Activated CD8-positive, alpha-beta memory T cell treated with anti-CD3 and anti-CD28 coated beads, Interleukin-2, amount 10 ng/mL, durations not matched to agents 7 days and 5 days (primary cell): ENCODE measurements at places on chromosomes 5 and 9. TPM values are rescaled to one million over a fixed set of nuclear protein-coding genes. Genes with fewer than 3 reads are reported as not detected.

DNA sequence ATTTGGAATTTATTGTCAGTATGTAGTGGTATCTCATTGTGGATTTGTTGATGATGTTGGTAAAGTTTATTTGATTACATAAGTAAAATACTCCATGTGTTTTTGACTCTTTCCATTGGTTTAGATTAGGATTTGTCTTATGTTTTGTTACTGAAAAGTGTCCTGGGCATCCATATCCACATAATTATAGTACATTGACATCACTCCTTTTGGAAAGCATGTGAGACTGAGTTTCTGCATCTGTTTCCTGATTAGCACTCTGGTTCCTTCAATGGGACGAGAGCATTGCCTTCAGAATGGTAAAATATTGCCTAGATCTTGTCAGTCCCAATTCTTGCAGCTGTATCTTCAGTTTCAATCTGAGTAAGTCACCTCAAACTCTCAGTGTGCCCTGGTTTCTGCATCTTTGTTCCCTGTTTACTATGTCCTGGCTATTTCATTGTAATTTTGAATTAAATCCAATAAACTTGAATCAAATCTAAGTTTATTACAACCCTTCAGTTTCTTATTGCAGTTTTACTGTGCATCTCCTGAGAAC, 128.1 kb downstream of the FBXO38 start:
- H3K36me3 ChIP-seq: no peaks in the 10 kb centered on the region
- H3K4me1 ChIP-seq: peaks cover 4% of the 10 kb centered on the region
- no peak overlapping the region for H3K4me3 ChIP-seq
- DNase-seq: no peak
- no peak overlapping the region for H3K27ac ChIP-seq

- no peaks in the 10 kb centered on the region for H3K27me3 ChIP-seq
- no peak overlapping the region for H3K27ac ChIP-seq
- no peak overlapping the region for H3K4me3 ChIP-seq
- H3K4me1 ChIP-seq: no peaks in the 10 kb centered on the region
- no peak for DNase-seq
- no peaks in the 10 kb centered on the region for H3K36me3 ChIP-seq
Measured at GRCh38 chr9:79134654-79135053, 437.1 kb upstream of the TLE4 start.

DNA sequence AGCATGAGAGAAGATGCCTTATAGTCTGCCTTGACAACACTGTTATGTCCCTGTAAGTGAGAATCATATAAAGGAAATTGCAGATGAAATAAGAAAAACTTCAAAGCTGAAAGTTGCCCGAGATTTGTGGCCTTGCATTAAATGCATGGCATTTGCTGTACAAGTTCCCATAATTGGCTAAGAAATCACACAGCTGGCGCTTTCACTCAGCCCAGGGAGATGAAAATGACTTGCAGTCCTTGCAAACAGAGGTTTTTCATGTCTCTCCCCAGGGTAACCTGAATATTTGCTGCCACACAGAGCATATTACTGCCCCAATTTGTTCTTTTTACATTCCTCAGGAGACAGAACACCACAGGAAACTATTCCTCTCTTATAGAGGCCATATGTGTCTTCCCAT, 174.8 kb downstream of the FAM114A2 start:
- no peak overlapping the region for H3K4me3 ChIP-seq
- no peaks in the 10 kb centered on the region for H3K27me3 ChIP-seq
- H3K4me1 ChIP-seq: no peaks in the 10 kb centered on the region
- H3K36me3 ChIP-seq: no peaks in the 10 kb centered on the region

- no peaks in the 10 kb centered on the region for H3K4me1 ChIP-seq
- no peak overlapping the region for H3K27ac ChIP-seq
- no peak for DNase-seq
Measured at GRCh38 chr5:78858364-78858763, 126.7 kb downstream of the ARSB start.

DNA sequence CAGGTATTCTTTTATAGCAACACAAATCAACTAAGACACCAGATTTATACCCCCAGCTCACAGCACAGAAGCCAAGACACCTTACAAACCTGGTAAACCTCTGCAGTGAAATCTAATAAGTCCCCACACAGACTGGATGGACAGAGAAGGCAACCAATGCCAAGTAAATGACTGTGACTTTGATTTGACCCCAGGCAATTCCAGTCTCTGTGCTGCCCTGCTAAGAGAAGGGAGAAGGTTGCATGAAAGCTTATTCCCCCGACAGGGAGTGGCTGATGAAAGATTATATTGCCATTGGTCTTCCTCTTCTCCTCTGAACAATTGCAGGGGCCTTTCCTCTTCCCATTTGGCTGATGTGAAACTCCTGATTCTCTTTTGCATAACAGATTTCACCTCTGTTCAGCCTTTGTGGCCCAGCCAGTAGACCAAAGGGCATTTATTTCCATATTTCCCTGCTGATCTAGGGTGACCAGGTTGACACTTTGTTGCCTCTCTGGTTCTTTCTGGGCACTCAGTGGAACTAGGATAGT, 107.6 kb downstream of the ADRB2 start:
- H3K27me3 ChIP-seq: peaks cover 2% of the 10 kb centered on the region
- no peak overlapping the region for H3K4me3 ChIP-seq
- no peak overlapping the region for H3K27ac ChIP-seq
- no peaks in the 10 kb centered on the region for H3K4me1 ChIP-seq

GRCh38 chr5:42109006-42109572, 184.0 kb downstream of the FBXO4 start:
- no peaks in the 10 kb centered on the region for H3K36me3 ChIP-seq
- H3K4me3 ChIP-seq: no peak overlapping the region
- no peak overlapping the region for H3K27ac ChIP-seq
- no peak for DNase-seq

GRCh38 chr9:70830618-70831017, 290.8 kb downstream of the TRPM3 start:
- no peaks in the 10 kb centered on the region for H3K4me1 ChIP-seq
- DNase-seq: no peak

DNA sequence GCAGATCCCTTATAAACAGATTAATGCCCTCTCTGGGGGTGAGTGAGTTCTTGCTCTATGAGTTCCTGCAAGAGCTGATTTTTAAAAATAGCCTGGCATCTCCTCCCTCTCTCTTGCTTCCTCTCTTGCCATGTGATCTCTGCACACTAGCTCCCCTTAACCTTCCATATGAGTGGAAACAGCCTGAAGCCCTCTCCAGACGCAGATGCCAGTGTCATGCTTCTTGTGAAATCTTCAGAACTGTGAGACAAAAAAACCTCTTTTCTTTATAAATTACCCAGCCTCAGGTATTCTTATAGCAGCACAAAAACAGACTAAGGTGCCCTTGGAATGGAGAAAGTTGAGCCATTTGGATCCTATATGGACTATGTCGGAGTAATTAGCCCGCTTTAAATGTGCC, 559.7 kb upstream of the CYLC2 start:
- DNase-seq: no peak
- H3K27ac ChIP-seq: no peak overlapping the region
- no peaks in the 10 kb centered on the region for H3K27me3 ChIP-seq
- no peaks in the 10 kb centered on the region for H3K36me3 ChIP-seq
- H3K4me1 ChIP-seq: no peaks in the 10 kb centered on the region

- H3K36me3 ChIP-seq: peaks cover 3% of the 10 kb centered on the region
- peak; percentile 55 for DNase-seq
- peaks cover 19% of the 10 kb centered on the region for H3K4me1 ChIP-seq
Measured at GRCh38 chr5:14450018-14450524, 131.5 kb upstream of the OTULINL start.

DNA sequence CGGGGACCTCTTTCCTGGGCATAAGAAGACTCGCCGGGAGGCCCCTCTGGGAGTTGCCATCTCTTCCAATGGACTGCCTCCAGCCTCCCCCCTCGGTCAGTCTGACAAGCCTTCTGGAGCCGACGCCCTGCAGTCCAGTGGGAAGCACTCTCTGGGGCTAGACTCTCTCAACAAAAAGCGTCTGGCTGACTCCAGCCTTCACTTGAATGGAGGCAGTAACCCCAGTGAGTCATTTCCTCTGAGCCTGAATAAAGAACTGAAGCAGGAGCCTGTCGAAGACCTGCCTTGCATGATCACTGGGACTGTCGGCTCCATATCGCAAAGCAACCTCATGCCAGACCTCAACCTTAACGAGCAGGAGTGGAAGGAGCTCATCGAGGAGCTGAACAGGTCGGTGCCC, 28.4 kb upstream of the LTC4S start:
- DNase-seq: no peak
- no peak overlapping the region for H3K4me3 ChIP-seq
- H3K27ac ChIP-seq: no peak overlapping the region
- H3K36me3 ChIP-seq: peaks cover 17% of the 10 kb centered on the region

DNA sequence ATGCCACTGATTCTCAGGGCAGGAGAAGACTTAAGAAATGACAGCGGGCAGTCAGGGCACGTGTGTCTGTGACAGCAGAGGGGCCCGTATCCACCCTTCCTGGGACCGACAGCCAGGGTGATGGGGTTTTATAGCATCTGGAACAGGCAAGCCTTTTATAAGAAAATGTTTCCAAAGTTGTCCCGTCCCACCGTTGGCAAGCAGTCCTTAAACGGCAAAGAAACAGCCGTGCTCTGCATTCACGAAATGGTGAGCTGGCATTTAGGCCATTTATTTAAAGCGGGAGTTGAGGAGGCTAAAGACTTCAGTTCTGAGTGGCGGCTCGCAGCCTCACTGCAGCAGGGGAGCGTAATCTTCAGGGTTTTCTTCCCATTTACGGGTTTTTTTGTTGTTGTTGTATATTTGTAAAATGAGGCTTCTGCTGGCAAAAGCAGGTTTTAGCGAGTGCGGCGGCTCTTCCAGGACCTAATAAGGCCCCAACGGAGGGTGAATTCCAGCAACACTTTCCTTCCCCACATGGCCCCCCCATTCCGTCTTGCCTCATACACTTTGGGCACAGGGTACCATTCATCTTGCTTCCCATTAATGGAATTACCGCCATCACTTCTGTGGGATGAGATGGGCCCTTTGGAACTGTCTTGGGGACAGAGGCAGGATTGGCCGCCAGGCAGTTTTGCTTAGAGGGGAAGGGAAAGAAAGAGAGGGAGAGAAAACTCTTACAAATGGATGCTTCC, 15.8 kb downstream of the NEK6 start:
- H3K27ac ChIP-seq: no peak overlapping the region
- no peaks in the 10 kb centered on the region for H3K4me1 ChIP-seq
- no peaks in the 10 kb centered on the region for H3K36me3 ChIP-seq
- DNase-seq: no peak

GRCh38 chr5:11261241-11261640, 500.2 kb upstream of the DAP start:
- no peak overlapping the region for H3K4me3 ChIP-seq
- no peak for DNase-seq
- no peaks in the 10 kb centered on the region for H3K27me3 ChIP-seq

- no peak overlapping the region for H3K4me3 ChIP-seq
- H3K4me1 ChIP-seq: no peaks in the 10 kb centered on the region
- H3K36me3 ChIP-seq: no peaks in the 10 kb centered on the region
- no peaks in the 10 kb centered on the region for H3K27me3 ChIP-seq
- H3K27ac ChIP-seq: no peak overlapping the region
Measured at GRCh38 chr5:60455589-60455988, 244.4 kb downstream of the DEPDC1B start.

DNA sequence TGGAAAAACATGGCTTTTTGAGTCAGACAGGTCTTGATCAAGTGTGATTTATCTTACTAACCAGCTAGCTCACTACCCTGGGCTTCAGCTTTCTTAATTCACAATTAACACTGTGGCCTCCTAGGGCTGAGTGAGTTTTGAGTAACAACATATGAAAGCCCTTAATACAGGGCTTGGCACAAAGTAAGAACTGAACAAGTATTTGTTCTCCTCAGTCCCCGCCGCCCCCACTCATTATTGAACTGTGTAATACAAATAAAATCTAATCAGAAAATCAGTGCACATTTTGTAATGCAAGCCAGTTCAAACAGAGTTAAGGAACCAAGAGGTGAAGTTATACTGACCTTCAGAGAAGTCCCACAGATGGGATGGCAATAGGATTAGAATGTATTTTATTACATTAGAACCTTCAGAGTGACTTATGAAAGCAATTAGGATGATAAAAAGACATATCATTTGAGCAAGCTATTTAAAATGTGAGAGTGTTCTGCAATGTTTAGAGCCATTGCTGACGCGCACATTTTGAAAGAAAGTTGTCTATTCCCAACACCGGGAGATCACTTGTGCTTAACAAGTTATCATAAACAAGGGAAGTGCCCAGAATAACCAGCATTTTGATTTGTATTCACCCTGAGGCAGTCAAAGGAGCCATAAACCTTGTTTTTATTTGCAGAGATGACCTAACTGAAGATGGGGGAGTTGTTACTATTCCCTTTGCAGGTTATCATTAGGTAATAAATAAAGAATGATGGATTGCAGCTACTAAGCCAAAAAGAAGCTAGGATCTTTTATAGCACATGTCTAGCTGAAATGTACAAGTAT, 19.4 kb downstream of the ADAMTS16 start:
- no peak overlapping the region for H3K4me3 ChIP-seq
- H3K4me1 ChIP-seq: no peaks in the 10 kb centered on the region
- H3K27ac ChIP-seq: no peak overlapping the region
- no peaks in the 10 kb centered on the region for H3K27me3 ChIP-seq
- no peaks in the 10 kb centered on the region for H3K36me3 ChIP-seq

- no peak overlapping the region for H3K27ac ChIP-seq
- H3K36me3 ChIP-seq: no peaks in the 10 kb centered on the region
- no peaks in the 10 kb centered on the region for H3K27me3 ChIP-seq
- H3K4me3 ChIP-seq: no peak overlapping the region
- DNase-seq: no peak
- H3K4me1 ChIP-seq: no peaks in the 10 kb centered on the region
Measured at GRCh38 chr5:153746440-153746839, 256.0 kb downstream of the GRIA1 start.

- DNase-seq: no peak
- no peaks in the 10 kb centered on the region for H3K36me3 ChIP-seq
- peaks cover 13% of the 10 kb centered on the region for H3K4me1 ChIP-seq
- no peak overlapping the region for H3K27ac ChIP-seq
Measured at GRCh38 chr5:118984602-118985001, 3.7 kb downstream of the DTWD2 start.

GRCh38 chr5:1926071-1926440, 43.3 kb upstream of the IRX4 start:
- H3K36me3 ChIP-seq: no peaks in the 10 kb centered on the region
- no peak for DNase-seq
- peaks cover 3% of the 10 kb centered on the region for H3K27me3 ChIP-seq
- H3K4me1 ChIP-seq: no peaks in the 10 kb centered on the region

DNA sequence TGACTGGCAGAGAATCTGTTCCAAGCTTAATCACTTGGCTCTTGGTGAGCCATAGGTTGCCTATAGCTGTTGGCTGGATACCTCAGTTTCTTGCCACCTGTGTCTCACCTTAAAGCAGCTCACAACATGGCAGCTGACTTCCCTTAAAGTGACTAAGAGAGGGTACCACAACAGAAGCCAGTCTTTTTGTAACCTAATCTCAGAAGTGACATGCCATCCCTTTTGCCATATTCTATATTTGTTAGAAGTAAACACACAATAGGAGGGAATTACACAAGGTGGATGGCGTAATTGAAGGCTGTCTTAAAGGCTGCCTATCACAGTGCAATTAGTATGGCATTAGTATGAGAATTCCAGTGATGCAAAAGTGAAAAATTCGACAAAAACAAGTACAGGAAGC, 28.1 kb downstream of the NIPBL start:
- no peak for DNase-seq
- no peak overlapping the region for H3K4me3 ChIP-seq
- H3K27me3 ChIP-seq: no peaks in the 10 kb centered on the region
- H3K27ac ChIP-seq: no peak overlapping the region
- H3K4me1 ChIP-seq: peaks cover 42% of the 10 kb centered on the region

IRX2 gene
- total RNA-seq: not detected

IFNB1 gene
- 1.1 TPM for total RNA-seq

TRIM36 gene
- total RNA-seq: 0.29 TPM

TEX48 gene
- 0.73 TPM for total RNA-seq

KDM4C gene
- 31.5 TPM for total RNA-seq

CXXC5 gene
- total RNA-seq: 1.8 TPM

OR1L4 gene
- total RNA-seq: not detected

FBP1 gene
- total RNA-seq: 0.30 TPM
